ENCODE measurements at places on chromosomes 12 and 14. TPM values are rescaled to one million over a fixed set of nuclear protein-coding genes. Genes with fewer than 3 reads are reported as not detected.

GRCh38 chr14:96409701-96410100 lies 17.8 kb downstream of the AK7 start:
- no peak for DNase-seq

Gene CIDEB
- 16.6 TPM for polyA plus RNA-seq

DNA sequence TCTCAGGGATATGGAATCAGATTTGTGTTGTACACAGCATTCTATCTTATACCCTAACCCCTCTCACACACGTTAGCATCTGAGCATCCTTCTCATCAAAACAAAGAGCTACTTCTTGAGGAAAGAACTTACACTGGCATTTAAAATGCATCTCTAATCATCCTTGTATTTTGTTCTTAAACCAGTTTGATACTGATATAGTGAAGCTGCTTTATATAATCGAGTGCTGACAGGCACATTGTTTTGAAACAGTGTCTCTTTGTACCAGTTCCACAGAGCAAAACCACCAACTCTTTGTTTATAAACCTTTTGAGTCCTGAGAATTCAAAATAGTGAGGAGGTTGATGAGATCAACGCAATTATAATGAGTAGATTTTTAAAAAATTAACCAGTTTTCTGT lies 8.8 kb downstream of the GPR33 start:
- no peak for DNase-seq

DNA sequence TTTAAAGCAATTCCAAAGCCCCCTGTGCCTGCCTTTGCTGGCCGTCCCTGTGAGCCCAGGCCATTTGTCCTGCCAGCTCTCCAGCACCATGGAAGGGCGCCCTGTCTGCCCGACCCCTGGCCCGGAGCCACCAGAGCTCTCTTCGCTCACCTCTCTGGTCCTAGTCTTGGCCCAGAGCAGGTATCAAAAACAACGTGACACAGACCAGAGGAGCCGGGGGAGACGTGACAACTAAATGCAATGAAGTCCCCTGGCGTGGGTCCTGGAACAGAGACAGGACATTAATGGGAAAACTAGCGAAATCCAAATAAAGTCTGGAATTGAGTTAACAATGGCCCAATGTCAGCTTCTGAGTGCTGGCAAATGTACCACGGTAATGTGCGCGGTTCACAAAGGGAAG lies 83.2 kb upstream of the DIO3 start:
- no peak for DNase-seq

DNA sequence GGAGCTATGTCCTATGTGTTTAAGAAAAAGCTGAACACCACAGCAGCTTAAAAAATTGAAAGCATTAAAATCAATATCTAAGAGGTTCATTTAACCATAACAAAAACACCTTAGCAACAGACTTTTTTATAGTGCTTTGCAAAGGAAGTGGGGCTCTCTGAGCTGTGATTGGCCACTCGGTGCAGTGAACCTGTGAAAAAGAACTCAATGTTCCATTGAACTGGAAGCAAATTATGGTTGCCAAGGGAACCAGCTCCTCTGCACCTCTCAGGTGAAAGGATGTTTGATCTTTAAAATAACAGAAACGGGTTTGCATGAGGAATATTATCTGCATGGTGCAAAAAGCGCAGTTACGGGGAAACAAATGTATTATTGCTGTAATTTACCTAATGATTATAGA lies 149.4 kb downstream of the SNAPC1 start:
- no peak for DNase-seq

DNA sequence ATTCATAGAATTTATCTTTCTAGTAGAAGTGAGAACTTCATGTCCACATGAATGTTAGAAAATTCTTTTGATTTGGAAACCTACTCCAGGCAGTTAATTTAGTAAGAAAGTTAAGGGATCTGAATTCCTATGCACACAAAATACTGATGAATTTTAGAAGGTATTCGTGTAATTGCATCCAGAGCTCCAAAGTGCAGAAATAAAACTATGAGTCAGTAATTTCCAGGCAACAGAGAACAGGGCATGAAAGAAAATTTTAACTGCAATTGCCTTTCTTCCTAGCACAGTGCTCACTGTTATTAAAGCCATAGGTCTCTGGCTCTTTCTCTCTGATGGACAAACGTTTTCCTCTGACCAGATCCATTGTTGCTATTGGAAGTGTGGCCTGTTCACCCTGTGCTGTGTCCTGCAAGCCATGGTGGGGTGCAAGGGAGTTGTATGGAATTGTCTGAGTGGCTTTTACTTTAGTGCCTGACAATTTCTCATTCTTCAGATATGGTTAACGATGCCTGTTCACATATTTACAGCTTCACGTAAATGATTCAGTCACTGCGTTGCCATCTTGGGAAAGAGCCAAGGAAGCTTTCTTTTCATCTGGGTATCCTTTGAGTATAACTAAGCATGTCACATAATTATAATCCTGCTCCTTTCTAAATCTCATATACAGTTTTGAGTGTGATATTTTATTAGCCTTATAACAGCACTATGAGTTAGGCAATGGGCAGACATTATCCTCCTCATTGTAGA lies 145.1 kb downstream of the ACSS3 start:
- DNase-seq, result no peak

- DNase-seq, result no peak
These were observed 64.1 kb downstream of the APPL2 start for GRCh38 chr12:105171691-105172436.

DNA sequence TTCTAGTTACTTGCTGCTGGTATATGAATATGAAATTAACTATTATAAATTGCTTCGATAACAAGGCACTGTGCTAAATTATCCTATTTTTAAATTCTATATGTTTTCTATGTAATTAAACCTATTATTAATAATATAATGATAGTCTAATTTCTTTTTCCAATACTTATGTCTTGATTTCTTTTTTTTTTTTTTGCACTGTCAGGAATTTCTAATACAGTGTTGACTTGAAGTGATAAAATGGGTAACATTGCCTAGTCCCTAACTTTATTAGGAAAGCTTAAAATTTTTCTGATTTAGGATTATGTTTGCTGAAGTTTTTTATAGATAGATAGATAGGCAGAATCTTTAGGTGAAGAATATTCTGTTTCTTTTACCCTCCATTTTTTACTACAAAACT lies 13.6 kb upstream of the DHRS7 start:
- DNase-seq, result no peak

DNA sequence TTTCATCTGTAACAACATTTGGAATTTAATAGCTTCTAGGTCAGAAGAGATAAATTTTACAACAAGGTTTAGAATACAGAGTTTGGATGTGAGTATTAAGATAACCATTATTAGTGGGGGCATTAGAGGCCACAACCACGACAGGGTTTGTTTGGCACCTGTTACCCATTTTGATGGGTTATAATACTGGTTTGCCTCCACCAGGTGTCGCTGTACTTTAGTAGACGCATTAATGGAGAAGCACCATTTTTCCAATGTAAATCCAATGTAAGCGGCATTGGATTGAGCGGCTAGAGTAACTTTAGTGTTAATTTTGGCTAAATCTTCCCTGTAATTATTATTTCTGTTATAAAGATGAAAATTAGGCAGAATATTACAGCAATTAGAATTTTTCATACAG lies 136.2 kb downstream of the SLCO1B3 start:
- no peak for DNase-seq

GRCh38 chr12:52945389-52946232 lies 3.3 kb upstream of the KRT18 start:
- DNase-seq, result no peak

DNA sequence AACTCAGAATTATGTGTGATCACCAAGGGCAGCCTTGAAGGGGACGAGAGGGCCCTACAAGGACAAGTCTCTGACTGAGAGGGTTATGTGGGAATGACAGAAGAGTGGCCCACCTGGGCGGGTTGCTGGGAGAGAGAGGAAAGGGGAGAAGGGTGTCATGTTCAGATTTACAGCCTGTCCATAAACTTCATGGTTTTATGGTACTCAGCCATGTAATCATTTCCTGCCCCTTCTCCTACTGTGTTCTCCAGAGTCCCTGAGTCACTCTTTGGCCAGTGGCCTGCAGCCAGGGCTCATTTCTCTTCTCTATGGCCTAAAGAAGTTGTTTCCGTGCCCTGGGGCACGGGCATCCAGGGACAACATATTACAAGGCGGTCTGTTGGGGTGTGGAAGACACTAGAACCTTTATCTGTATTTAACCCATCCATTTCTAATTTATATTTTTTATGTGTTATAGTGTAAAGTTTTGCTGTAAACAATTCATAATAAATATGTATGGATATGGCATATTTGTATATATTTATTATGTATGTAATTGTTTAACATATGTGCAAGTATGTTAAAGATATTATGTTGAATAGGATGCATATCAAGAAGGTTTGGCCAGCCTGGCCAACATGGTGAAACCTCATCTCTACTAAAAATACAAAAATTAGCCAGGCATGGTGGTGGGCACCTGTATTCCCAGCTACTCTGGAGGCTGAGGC lies 26.9 kb downstream of the DDX47 start:
- DNase-seq, result no peak

GRCh38 chr14:24417832-24418491 lies 11.5 kb downstream of the CBLN3 start:
- no peak for DNase-seq

Gene CHST11
- polyA plus RNA-seq, result 14.4 TPM

Gene HHIPL1
- polyA plus RNA-seq, result 3.3 TPM

DNA sequence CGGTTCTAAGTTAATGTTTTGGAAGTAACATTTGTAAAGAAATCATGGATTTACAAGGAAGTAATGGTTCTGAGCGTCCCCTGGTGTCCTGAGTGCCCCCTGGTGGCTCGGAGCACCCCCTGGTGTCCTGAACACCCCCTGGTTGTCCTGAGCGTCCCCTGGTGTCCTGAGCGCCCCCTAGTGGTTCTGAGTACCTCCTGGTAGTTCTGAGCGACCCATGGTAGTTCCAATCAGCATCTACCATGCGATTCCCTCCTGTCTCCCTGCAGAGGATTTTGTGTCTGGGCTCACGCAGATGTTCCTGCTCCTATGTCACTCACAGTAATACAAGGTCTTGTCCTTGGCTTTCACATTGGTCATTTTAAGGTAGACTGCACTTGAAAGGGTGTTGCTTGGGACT lies 1352.9 kb downstream of the TMEM121 start:
- DNase-seq, result no peak

DNA sequence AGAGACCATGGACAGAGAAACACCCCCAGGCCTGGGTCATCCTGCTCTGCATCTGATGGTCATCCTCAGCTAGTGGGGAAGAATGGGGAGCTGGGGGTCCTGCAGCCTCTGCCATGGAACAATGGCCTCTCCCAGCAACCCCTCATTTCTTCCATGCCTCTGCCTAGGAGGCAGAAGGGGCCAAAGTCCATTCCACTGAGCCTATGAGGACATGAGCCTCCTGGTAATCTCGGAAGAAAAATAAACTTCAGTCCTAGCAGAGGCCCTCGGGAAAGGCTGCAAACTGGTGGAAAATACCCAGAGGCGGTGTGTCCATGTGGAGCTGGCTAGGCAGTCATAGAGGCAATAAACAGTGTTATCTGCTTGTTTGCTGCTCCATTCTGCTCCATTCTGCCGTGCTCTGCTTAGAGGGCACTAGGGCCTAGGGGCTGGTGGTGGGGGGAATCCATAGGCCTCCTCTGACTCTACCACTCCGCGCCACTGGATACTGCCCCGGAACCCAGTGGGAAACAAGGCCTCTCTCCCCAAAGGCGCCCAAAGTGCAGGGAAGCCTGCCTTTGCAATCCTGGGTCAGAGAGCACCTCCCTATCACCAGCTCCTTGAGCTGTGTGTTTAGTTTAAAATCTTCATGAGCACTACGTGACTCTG lies 4.5 kb downstream of the PGF start:
- DNase-seq, result no peak

All from right lung (tissue), 10 donors.